ENCODE measurements at places on chromosomes 7 and 10.

GRCh38 chr7:8229927-8230326 lies 32.0 kb downstream of the ICA1 start:
- no peak for DNase-seq

GRCh38 chr7:99116144-99116543 lies 27.8 kb downstream of the SMURF1 start:
- DNase-seq: no peak

DNA sequence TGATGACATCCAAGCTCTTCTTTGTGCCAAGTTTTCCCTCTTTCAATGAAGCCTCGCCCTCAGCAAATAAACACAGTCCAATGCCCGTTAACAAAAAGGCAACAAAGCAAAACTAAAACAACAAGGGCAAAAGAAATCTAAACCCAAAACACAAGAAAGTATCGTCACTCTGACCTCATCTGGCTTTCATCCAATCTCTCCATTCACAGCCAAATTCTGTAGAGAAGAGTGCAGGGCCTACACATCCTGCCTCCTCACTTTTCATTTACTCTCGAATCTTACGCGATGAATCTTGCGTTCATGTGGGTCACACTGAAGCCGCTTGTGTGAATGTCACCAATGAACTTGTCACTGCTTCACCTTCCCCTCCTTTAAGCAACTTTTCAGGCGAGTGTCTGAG lies 15.9 kb upstream of the AKR1E2 start:
- no peak for DNase-seq

DNA sequence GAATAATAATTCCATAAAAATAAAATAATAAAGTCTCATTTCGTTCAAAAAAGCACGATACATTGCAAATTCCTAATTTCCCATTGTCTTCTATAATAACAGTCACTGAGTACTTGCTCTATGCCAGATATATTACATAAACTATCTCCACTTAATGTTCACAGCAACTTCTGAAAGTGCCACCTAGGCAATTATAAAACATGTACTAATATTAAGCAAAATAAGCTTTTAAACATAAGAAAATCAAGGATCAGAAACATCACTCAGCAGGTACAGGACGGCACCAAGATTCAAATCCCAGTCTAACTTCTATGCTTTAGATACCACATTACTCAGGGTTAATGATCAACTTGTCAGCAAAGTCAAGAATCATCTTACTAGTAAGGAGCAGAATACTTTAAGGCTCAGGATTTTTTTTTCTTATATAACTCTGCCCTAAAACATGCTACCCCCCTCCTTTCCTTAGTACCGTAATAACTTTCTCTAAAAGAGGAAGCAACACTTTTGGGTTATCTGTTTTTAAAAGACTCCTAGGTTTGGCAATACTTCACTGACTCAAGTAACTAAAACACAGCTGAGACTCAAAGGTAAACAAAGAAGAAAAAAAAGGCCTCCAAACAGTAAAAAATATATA lies 51.3 kb downstream of the USP6NL start:
- DNase-seq: no peak

Data from hepatic stellate cell (primary cell).